SIG-M5 (cell line): ENCODE measurements at places on chromosomes 6 and 20.

DNA sequence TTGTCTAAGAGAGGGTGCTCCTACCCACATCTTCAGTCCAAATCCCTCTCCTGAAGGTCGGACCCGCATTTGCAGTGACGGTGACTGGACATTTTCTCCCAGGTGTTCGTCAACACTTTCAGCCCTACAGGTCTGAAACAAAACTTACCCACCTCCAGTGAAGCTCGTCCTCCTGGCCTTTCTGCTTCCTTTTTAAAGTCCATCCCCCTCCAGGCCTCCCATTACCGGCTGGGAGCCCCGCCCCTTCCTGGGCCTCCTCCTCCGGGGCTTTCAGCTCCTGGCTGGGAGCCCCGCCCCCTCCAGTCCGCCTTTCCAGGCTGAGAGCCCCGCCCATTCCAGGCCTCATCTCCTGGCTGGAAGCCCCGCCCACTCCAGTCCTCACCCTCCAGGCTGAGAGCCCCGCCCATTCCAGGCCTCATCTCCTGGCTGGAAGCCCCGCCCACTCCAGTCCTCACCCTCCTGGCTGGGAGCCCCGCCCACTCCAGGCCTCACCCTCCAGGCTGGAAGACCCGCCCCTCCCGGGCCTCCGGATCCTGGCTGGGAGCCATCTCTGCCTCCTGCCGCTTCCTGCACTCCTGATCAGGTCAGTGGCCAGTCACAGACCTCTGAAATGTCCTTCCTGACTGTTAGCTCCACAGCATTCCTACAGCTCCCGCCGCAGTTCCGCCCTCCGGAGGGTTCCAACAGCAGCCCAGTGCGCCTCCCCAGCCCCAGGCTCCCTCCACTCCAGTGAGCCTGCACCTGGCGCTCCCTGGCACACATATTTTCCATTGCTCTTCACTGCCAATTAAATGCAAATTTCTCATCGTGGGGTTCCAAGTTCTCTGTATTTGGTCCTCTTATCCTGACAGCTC lies 98.5 kb downstream of the LY86 start:
- no peak for DNase-seq

DNA sequence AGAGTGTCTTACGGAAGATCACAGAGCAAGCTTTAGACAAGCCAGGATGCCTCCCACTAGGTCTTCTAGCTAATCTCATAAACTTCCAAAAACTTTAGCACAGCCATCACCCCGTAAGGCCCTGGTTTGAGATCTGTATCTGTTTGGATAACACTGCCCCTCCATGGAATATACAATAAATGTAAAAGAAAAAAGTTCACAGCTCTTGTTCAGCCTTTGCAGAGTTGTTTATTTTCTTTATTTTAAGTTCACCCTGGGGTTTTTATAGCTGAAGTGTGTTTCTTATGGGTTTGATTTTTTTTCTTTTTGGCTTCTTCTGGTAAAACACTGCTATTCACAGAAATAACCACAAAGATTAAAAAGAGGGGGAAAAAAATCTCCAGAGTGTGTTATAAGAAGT lies 125.6 kb downstream of the EYA2 start:
- DNase-seq, result no peak

DNA sequence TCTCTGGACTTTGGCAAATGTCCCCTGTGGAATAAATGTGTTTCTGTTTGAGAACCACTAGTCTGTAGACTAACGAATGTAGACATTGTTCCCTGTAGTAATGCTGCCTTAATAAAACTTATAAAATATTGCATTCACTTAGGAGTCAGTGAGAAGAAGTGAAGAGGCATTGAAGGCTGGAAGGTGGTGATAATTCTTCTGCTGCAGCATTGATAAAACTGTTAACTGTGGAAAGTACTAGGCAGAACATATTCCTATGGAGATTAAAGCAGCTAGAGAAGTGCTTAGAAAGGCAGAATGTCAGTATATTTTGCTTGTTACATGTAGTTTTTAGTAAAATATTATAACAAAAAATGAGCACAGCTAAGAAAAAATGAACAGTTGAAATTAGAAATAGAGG lies 4.8 kb downstream of the PGK2 start:
- no peak for DNase-seq

GRCh38 chr6:123812621-123813020 lies 9.0 kb downstream of the NKAIN2 start:
- DNase-seq, result no peak

DNA sequence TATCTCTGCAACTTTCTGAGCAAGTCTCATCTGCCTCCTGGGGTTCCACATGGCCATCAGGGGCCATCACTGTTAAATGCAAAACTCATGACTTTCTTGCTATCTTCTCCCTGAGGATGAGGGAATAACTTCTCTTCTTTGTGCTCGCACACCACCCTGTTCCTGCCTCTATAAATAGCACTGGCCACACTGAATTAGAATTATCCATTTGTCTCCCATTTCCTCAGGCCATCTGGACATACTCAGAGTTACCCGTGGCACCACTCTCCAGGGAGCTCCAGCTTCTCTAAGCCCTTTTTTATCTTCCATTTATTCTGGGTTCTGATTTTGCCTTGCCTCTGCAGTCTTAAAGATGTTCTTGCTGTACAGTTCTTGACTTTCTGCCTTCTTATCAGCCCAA lies 72.8 kb upstream of the ECI2 start:
- no peak for DNase-seq

DNA sequence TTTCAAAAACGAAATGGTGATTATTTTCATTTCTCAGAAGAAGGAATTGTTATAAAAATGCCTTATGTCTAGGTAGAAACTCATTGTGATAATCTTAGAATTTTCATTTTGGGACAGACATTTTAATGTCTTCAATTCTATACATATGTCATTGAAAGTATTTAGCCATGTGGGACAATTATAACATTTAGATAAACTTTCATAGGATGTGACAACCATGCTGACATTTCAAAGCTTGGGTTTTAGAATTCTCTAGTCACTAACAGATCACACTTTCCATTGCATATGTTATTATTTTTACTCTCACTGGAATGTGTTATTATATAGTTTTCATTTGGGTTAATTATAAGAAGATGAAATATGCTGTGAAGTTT lies 4.9 kb downstream of the TAGAP start:
- no peak for DNase-seq

GRCh38 chr20:41428285-41428684 lies 61.7 kb upstream of the EMILIN3 start:
- DNase-seq, result no peak

DNA sequence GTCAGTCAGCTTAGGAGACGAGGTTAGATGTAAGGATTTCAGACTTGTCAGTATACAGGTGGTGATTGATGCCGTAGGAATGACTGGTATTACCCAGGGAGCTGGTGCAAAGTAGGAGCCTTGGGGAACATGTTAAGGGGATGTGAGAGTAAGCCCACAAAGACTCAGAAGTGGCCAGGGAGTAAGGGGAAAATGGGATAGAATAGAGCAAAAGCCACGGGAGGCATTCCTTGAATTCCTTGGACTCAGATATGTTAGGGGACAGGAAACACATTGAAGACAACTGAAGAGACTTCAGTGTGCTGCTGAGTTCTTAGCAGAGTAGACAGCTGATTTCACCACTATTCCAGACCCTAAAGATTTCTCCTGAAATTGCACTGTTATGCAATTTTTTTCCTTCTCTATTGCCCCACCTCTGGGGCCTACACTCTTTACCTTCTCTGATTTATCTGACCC lies 1.2 kb upstream of the ACAT2 start:
- no peak for DNase-seq

- DNase-seq, result no peak
Measured at GRCh38 chr20:11660673-11661072, 257.0 kb upstream of the BTBD3 start.

DNA sequence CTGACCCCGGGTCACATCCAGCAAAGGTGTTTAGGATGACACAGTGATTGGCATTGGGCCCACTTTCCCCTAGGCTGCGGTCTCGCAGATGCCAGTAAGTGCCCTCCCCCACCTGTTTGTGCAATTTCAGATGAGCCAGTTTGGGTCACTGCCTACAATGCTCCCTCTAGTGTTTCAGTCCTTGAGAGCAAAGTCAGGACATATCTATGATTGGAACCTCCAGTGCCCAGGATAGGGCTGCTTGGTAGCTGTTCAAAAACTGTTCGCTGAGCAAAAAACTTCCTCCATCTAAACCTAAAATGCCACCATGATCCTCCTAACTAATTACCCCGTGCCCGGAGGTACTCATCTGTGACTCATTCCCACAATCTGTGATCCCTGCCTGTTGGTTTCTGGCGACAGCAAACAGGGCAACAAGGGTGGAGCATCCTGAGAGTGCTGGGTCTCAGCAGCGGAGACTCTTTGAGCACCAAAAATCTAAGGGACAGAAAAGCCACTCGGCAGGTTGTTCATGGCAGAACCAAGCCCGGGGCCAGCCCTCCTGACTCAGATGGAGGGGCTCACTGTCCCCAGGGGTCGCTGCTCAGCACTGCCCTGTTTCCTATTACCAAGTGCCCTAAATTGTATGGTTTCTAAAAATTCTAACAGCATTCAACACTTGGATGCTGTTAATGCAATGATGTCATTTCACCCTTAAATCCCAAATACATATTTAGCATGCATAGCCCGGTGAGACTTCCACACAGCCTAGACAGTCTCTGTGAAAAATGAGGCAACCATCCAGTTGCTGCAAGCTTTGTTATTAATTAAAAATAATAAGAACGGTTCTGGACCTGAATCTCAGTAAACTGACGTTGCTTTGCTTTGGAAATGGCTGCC lies 5.0 kb downstream of the VSX1 start:
- no peak for DNase-seq

DNA sequence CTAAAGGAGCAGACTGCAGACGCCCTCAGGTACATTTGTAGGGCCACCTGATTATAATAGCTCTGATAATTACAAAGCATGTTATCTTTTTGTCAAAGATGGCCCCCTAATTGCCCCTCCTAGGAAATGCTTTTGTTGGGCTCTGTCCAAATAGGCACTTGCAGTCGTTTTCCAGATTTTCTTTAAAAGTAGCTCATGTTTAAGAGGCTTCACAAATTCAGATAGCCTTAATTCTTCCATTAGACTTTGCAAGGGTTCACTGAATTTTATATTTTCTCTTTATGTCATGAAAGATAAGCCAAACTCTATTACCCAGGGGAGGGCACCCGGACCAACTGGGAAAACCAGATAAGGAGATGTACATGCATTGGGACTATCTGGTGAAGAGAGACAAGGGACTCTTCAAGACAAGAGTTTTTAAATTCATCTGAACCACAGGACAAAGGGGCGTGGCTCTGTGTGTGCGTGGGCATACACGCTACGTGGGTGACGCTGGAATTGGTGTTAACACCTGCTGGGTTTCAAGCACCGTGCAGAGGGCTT lies 95.6 kb downstream of the TOX2 start:
- no peak for DNase-seq
